Central memory CD8-positive, alpha-beta T cell (primary cell): ENCODE measurements at places on chromosomes 6 and 20.

DNA sequence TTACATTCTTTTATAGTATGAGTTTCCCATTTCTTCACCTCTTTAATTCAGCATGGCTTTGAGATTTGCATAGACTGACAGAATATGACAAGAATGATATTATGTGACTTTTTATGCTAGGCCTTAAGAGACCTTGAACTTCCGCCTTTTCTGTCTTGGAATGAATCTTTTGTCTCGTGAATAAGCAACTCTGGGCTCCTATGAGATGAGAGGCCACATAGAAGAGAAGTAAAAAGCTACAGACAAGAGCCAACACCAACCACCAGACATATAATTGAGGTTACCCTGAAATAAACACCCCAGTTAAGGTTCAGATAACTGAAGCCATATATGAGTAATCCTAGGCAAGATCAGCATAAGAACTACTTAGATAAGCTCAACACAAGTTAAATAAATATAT lies 600.8 kb downstream of the MEI4 start:
- no peak for DNase-seq

DNA sequence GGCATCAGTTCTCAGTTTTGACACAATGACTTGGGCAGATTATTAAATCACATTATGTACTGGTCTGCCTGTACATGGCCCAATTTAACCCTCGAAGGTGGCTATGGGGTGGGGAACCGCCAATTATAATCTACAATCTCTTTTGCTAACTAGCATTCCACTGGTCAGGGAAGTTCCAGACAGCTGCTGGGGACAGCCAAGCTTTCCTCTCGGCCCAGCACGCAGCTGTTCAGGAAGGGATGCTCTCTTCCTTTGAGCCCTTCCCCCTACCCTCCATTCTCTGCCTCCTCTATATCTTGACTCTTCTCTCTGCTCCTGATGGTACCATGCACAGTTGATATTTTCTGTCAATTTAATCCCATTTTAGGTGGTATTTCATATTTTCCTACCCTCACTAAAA lies 233.5 kb upstream of the AGPAT4 start:
- no peak for DNase-seq

DNA sequence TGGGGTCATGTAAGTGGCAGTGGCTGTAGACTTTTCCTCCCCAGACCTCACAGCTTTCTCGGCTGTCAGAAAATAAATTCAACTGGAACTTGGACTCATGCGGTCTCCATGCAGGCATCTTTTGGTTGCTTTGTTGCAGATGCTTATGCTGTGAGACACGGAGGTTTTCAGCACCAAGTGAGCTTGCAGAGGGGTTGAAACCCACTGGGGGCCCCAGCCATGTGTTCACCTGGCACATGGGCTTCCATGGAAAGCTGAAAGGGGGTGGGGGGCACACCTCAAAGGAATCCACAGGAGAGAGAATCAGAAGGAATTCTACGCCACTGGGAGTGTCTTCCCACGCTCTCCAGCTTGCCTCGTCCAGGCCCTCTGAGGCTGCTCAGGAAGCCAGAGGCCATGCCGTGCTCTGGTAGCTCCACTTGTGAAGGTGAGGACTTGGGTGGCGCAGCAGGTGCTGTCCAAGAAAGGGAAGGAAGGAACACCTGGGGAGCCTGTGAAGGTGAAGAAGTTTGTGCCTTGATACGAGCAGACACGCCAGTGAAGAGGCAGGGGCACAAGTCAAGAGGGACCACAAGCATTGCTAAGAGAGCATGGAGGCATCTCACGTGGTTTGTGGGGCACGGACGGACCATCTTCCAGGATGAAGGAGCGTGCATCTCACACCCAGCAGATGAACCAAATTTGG lies 134.3 kb upstream of the PMEPA1 start:
- DNase-seq: no peak

DNA sequence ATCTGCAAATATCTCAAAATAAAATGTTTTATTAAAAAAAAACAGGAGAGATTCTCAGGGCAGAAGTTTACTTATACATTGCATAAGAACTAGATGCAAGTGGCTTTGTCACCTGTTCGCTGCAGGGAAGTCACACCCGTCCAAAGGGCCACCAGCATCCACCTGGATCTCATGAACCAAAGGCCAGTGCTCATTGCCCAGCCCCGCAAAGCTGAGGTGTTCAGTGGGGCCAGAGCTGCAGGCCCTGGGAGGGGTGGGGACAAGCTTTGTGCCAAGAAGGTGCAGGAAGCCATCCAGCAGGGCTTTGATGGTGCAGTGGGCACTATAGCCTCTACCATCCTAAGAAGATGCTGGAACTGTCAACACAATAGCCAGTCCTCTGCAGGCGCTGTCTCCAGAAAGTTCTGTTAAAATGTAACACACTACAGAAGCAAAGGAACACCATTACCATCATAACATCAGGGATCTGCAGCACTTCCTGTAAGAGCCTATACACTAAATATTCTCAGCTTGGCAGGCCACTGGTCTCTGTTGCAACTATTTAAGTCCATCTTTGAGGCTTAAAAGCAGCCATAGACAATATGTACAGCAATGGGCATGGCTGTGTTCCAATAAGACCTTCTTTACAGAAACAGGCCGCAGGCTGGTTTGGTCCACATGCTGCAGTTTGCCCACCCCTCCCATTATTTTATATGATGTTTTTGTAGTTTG lies 15.7 kb upstream of the CD93 start:
- no peak for DNase-seq

DNA sequence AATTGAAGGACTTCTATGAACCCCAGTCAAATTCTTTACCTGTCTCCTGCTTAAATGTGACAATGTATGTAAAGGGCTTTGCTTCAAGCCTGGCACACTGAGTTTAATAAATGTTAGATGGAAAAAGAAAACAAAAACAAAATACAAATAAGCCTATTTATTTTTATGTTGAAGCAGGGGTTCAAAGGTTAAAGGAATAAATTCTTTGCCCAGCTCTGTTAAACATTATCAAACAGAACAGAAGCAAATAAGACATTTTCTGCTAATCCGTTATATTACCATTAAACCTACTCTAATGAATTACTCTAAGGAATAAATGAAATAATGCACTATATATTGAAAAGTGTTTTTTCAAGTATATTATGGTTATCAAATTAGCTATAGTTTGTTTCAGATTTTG lies 182.5 kb upstream of the CEP162 start:
- DNase-seq: no peak

DNA sequence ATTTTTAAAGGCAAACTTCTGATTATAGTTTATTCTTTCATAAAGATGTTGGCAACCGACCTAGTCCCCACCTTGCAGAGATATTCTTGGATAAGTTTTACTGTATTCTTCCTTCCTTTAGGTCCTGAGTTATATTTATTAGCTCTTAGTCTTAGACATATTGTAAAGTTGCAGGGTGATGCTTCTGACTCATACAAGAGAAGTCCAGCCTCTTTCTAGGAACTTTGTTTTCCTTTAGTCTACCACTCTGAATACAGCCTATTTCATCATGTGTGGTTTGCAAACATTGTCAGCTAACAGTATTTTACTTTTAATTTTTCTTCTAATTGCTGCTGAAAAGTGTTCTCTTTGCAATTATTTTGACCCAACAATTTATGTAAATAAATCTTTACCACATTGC lies 686.7 kb downstream of the COL12A1 start:
- DNase-seq: no peak

DNA sequence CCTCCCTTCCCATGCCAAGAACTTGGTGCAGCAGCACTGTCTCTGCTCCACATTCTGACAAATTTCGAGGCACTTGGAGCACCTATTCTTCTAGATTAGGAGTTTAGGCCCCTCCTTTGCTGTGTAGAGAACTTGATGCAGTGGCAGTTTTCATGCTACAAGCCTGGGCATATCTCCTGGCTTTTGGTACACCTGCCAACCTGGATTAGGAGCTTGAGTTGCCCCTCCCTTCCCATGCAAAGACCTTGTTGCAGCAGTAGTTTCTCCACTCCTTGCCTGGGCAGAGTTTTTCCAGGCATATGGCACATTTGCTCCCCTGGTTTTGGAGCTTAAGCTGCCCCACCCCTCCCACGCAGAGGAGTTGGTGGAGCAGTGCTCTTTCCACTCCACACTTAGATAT lies 956.1 kb downstream of the EYS start:
- no peak for DNase-seq

DNA sequence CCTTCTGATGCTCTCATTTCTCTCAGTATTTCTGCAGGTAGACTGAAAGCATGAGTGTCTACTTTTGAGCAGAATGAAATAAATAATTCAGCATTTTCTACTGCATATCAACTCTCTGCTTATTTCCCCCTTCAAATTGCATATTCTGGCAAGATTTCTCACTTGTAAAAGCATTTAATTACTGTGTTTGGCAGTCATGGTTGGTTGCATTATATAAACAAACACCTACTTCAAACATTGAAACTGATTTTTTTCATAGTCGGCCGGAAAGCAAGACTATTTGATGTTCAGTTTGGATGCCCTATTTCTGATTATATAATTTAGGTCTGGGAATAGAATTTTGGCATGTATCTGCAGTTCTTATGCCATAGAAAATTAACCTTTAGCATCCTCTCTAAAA lies 73.1 kb downstream of the PLEKHG1 start:
- no peak for DNase-seq

DNA sequence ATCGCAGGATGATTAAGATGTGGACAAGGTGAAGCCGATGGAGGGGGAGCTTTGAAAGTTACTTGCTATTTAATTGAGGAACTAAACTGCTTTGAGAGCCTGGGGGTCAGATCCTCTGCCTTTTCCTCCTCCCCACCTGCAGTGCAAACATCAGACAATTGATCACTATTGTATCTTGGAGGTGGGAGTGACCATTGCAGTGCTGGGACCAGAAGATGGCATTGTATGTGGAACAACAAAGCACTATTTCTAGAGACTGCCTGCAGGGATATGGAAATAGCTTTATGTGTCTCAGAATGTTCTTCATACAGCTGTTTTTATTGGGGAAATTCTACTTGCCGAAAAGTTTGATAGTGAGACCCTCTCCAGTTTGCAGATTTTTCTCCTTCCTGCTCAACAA lies 4.2 kb downstream of the MOG start:
- no peak for DNase-seq

DNA sequence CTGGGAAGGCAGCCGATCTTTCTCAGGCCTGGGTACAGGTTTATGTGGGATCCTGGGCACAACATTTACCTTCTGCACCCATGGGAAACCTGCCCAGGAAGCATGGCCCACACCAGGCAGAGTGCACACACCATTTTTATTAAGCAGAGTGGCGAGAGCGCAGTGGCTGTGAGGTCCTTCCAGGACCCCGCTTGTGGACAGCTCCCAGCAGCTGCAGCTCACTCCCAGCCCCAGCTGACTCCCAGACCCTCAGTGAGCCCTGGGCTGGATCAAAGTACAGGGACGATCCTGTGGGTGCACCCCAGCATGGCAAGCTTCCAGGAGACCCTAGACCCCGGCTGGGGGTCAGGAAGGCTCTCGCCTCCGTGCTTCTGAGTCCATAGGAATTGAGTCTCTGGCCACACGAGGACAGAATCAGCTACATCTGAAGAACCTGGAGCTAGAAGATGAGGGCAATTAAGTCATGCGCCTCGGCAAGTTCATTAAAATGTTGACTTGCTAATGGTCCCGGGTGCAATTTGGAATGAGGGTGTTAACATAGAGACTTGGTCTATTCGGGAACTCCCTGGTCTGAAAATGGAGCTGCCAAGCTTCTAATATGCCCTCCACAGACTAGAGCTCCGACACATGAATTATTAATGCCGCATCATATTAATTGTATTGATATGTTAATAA lies 65.4 kb upstream of the SLCO4A1 start:
- DNase-seq: no peak

DNA sequence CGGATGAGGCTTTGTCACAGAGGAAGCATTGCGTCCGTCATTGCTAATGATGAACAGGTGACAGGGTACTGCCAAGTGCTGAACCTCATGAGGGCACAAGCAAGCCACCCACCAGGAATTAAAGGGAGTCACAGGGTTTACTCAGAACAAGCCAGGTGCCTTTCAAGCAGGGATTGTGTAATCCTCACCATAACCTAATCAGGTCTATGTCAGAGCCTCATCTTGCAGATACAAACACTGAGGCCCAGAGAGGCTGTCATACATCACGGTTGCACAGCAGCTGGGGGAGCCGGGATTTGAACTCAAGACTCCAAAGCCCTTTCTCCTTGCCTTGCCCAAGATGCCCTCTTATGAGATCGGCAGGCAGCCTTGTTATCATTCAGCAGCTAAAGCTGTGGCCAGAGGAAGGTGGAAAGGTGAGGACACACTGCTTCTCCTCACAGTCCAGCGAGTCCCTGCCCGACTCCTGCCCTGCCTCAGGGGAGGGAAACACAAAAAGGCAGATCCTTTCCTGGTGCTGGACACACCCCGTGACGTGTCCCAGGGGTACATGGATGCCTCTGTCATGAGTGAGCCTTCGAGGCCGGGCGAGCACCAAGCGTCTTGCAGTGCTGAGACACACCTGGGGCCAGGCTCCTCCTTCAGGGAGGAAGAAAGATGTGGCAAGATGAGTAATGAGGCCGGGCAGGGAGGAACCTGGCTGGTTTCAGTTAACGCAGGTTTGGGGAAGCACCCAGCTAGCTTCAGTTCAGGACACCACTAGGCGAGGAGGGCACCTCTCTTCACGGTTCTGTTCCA lies 214.9 kb downstream of the LY86 start:
- DNase-seq: no peak

GRCh38 chr20:24118034-24118433 lies 129.5 kb upstream of the GGTLC1 start:
- DNase-seq: no peak

- DNase-seq: no peak
Observed at GRCh38 chr6:154993026-154993425, 2.1 kb upstream of the TIAM2 start.

DNA sequence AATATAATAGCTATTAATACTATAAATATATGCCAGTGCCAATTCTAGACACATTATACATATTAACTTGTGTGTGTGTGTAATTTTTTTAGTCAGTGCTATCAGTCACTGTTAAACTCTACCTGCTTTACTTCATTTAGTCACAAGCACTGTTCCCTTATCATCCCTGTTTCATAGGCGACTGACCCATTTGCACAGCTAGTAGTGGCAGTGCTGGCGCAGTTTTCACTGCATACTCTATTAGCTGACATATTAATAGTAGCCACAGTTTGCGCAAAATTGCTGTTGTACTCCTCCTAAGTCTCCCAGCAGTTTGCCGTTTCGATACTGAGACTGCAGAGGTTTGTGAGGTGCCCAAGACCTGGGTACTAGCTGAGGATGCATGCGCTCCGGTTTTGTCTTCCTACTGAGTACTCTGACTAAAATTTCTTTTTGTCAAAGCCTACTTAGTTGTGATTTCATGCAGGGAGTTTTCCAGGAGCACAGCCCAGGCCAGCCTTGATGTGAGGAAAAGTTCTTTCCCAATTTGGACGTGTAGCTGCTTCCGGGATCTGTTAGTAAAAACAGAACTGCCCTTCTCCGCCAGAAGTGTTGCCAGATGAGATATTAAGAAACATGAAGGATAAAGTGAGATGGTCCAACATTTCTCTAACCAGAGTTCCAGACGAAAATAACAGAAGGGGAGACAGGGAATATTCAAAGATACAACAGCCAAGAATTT lies 5.6 kb downstream of the BAG2 start:
- DNase-seq: no peak
